Activated T-helper 1 cell treated with Interleukin-2 at 50 U/mL for 16 hours (primary cell): ENCODE measurements at places on chromosomes 5 and 9.
A peak's percentile ranks its signal among the peaks of the same experiment; 100 is the strongest.

DNA sequence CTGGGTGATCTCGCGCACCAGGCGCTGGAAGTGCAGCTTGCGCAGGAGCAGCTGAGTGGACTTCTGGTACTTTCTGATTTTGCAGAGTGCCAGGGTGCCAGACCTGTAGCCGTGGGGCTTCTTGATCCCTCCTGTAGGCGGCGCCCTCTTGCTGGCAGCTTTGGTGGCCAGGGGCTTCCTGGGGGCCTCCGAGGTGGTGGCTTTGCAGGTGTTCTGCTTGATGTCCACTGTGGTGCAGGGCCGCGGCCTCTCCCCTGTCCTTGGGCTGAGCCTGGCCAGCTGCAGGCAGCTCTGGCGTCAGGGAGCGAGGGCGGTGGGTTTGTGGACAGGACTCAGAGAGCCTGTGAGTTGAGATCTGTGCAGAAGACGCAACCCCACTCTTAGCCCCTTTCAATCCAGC is 36.1 kb downstream of the TAF11L14 start:
- no peak for DNase-seq

GRCh38 chr5:150320044-150320613 is 17.4 kb upstream of the ARSI start:
- DNase-seq, result no peak

DNA sequence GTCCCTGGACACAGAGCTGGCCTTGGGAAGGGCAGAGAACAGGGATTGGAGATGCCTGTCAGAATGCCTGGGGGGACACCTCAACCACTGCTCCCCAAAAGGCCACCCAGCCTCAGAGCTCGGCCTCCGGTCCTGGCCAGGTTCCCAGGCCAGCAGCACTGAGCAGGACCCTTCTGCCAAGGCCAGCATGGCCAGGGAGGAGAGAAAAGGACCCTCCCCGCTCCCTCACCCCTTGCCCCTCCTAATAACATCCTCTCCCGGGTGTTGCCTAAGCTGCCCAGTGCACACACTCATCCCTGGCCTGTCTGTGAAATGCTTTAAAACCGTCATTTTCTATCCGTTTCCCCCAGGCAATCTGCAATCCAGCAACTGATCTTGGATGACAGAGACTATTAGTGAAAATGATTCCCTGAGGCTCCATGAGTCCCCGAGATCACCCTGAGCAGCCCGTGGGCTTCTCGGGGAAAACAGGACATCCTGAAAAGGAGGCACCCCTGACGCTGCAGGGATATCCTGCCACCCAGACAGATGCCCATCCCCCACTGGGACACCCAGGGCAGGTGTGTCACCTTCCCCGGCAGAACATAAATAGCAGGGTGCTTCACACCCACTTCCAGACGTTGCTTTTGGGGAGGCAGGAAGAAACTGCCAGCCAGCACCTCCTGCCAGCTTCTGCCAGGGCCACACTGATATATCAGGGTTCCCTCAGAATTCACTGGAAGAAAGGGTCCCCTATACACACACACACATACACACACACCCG is 75.3 kb downstream of the ADAMTS2 start:
- DNase-seq, result no peak

DNA sequence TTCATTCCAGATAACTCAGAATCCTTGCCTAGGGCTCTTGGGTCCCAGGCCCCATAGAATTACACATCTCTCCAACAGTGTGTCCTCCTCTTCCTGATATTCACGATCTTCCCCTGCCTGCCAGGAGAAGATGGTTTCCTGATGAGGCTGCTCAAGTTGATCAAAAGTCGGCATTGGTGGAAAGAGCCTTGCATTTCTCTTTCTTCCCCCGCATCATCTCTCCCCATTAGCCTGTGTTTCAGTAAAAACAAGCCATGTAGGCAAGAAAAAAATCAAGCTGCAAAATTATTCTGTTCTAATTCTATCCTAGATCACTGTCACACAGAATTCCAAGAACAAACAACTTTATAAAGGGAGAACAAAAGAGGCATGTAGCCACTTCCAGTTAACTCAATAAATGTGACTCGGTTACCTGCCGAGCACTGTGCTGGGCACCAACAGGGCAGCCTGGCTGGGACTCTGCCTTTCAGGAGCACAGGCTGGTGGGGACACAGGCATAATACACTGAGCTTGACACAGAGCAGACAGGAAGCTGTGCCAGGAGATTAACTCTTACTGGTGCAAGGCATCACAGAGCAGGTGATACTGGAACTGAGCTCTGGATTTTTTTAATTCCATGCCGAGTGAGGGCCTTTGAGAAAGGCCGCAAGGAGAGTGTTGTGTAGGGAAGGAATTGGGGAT is 25.6 kb downstream of the TMOD1 start:
- DNase-seq, result no peak

- DNase-seq, result no peak
Observed at GRCh38 chr5:38258042-38258318, 379 bp upstream of the EGFLAM start.

- no peak for DNase-seq
Observed at GRCh38 chr9:13447843-13448422, 168.4 kb upstream of the MPDZ start.

GRCh38 chr5:91885291-91886265 is 502.5 kb upstream of the ARRDC3 start:
- no peak for DNase-seq

DNA sequence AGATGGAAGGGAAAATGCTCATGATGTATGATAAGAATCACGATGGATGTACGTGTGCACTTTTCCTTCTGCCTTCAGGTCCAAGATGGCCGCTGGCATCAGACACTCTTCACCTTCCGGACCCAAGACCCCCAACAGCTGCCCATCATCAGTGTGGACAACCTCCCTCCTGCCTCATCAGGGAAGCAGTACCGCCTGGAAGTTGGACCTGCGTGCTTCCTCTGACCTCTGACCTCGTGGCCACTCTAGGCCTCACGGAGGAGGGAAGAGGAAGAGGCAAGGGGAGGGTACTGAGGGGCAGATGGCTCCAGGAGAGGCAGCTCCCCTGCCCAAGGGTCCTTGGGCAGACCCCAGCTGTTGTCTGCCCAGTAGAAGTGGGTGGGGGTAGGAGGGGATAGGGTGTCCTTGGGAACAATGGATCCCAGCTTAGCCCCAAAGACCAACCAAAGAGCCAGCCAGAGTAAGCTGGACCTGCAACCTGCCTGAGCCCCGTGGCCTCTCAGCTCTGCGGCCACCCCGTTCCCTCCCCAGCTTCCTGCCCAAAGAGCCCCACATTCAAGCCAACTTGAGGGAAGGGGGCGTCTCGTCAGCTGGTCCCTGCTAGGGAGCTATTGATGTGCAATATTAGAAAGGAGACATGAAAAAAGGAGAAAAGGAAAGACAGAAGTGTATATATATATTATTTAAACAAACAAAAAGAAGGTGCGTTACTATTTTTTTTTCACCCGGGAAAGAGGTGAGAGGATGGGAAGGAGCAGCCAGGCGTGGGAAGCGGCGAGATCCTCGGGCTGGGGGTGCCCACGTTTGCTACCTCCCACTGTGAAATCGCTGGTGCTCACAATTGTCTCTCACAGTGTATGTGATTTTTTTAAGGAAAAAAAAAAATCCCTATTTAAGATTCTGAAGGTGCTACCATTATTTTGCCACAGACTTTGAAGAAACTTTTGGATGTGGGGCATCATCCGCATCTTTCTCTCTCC is 12.1 kb upstream of the ORM1 start:
- DNase-seq, result no peak

DNA sequence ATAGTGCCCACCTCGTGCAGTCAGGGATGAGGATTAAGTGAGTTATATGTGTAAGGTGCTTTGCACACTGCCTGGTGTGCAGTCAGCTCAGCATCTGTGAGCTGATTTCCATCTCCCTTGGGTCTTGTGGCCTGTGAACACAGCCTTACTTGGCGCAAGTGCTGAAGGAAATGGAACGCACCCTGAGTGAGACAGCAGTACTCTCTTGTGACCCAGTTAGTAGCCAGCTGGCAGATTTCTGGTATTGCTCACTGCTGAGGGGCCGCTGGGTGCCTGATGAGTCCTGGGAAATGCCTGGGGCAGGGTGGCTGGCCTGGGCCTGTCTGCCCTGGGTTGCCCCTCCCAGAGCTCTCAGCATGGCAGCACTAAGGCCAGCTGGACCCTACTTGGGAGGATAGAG is 90.9 kb upstream of the BOD1 start:
- no peak for DNase-seq

GRCh38 chr5:124649491-124650146 is 96.8 kb downstream of the ZNF608 start:
- peak; percentile 15 for DNase-seq

DNA sequence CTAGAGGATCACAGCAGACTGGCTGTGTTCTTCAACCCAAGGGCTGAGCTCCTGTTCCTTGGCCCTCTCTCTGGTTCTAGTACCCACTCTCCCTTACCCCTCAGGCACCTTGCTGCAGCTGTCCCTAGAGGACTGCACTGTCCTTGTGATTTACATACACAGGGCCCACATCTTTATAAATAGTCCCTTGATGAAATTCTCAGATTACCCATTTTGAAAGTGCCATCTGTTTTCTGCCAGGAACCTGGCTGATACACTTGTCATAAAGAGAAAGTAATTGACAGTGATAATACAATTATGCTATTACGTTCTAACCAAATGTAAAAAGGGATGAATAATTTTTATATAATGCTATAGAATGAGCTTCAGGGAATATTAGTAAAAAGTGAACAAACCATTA is 16.5 kb upstream of the SPARC start:
- DNase-seq, result no peak

GRCh38 chr9:101138509-101138908 is 110.0 kb downstream of the PLPPR1 start:
- DNase-seq, result no peak

DNA sequence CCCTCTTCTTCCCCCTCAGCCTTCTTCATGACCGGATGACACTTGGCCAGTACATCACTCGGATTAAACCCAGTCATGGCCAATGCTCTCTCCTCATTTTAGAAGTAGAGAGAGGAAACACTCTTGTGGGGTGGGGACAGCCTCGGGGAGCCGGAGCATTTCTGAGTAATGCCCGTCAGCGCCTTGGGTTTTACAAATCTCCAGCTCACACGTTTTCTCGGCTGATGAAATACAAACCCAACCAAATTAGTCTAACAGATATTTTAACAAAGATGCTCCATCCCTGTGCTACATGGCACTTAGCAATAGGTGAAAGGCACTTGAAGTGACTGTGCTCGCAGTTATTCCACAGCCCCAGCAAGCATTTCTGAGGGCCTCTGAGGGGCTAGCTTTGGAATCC is 51.7 kb downstream of the ZNF366 start:
- DNase-seq, result no peak

DNA sequence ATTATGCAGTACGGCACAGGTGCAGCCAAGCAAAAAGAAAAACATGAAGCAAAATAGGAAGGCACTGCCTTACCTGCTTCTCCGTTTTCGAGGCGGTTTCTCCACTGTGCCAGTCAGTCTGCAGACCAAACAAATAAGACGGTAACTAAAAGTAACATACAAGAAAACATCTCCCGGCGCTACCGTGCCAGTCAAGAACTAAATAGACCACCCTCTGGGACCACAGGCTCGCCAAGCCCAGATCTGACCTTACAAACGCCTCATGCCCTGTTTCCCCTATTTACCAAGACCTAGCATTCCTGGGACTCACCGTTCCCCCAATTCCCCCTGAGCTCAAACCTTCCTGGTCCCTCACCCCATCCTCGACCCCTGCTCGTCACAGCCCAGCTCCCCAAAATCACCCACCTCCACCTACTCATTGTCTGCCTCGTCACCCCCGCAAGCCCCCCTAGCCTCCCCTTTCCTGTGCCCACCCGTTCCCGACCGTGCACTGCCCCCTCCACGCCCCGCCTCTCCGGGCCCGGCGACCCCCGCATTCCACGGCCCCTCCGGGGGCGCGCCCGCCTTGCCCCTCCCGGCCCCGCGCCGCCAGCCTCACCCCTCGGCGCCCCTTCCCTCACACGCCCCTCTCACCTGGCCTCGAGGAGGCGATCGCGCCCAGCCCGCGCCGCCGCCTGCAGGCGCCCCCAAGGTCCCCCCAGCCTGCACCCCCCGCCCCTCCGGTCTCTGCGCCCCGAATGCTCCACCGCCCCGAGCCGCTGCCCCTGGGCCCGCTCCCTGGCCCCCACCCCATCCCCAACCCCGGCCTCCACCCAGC is 560 bp downstream of the SCAI start:
- peak; percentile 14 for DNase-seq

- DNase-seq, result no peak
Observed at GRCh38 chr5:2143088-2143487, 260.4 kb upstream of the IRX4 start.

DNA sequence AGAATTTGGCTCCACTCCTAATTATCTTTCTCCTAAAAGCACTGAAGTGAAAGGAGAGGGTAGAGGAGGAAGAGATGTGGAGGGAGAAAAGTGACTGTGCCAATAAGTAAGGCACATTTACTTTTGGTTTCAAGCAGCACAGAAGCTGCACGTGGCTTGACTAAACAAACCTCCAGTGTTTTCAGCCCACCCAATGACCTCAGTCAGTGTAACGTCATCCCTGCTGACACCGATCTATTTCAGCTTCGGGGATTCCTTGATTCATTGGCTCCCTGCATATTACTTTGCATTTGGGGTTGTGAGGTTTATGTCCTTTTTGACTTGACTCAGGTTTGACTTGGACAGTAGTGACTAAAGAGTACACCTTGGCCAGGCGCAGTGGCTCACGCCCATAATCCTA is 35.6 kb upstream of the NIM1K start:
- DNase-seq, result no peak

GRCh38 chr9:85264695-85265094 is 477.1 kb downstream of the AGTPBP1 start:
- DNase-seq, result no peak

- DNase-seq, result no peak
Observed at GRCh38 chr9:123354806-123355508, 1.0 kb upstream of the CRB2 start.

GRCh38 chr9:132372177-132373095 is 17.6 kb upstream of the SETX start:
- no peak for DNase-seq

DNA sequence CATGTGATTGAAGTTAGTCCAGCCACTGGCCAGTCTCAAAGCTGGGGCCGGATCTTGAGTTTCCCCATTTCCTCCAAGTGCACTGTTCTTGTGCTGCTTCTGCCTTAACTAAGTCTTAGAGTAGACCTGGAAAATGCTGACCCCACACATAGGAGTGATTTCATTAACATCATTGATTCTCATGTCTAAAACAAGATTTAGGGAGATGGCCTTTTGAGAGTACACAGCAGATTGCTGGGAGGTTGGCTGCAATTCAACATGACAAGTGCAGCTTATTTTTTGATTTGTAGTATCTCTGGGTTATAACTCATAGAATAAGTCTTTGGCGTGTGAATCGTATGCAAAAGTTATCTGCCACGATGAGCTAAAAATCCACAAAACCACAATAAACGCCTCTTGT is 131.0 kb downstream of the CMYA5 start:
- DNase-seq, result no peak

DNA sequence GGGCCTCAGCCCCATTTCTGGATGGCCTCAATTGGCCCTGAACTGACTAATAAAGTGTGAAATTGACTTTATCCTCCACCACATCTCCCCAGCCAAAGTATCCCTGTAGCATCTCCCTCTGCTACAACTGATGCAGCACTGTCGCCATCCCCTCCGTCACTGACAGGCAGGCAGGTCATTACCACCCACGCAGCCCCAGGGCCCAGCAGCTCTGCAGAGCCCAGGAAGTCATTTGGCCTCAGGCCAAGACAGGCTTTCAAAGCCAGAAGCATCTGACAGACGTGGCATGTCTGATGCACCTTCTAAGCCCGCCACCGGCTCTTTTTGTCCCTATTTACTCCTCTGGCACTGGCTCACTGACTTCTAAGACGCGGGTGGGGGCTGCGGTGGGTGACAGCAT is 65.3 kb downstream of the ARHGEF37 start:
- DNase-seq, result peak; percentile 10
